NCI-H510A (cell line): ENCODE measurements at places on chromosomes 2 and 18.

DNA sequence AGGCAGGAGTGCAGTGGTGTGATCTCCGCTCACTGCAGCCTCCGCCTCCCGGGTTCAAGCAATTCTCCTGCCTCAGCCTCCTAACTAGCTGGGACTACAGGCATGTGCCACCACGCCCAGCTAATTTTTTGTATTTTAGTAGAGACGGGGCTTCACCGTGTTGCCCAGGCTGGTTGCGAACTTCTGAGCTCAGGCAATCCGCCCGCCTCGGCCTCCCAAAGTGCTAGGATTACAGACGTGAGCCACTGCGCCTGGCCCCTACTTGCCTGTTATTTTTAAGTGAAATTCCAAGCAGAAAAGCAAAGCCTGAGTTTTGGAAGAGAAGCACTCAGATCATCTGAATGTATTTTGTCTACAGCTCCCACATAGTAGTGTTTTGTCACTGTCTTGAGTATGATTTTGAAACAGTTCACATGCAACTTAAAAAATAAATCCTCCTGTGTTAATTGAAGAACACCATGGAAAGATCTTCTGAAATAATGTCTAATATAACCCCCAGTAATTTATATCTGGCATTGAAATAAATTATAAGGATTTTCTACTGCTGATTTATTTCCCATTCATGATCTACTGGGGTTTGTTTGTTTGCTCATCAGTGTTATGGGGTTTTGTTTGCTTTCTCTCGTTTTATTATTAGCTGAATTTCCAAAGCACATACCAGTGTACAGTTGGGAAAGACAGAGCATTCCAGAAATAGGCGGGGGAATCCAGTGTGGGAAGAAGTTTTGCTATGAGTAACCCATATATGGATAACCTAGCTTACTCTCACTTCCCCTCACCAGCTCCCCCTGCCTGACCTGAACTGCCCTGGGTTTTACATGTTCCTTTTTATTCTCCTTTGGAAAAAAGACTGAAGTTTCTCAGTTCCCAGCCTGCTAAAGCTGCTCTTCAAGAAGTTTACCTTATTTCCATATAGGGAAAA, 80.1 kb upstream of the MAP3K20 start:
- no peak for DNase-seq

- DNase-seq, result no peak
Observed at GRCh38 chr18:55999641-56000040, 411.6 kb upstream of the TCF4 start.

- no peak for DNase-seq
Observed at GRCh38 chr18:78580835-78581339, 398.7 kb upstream of the SALL3 start.

DNA sequence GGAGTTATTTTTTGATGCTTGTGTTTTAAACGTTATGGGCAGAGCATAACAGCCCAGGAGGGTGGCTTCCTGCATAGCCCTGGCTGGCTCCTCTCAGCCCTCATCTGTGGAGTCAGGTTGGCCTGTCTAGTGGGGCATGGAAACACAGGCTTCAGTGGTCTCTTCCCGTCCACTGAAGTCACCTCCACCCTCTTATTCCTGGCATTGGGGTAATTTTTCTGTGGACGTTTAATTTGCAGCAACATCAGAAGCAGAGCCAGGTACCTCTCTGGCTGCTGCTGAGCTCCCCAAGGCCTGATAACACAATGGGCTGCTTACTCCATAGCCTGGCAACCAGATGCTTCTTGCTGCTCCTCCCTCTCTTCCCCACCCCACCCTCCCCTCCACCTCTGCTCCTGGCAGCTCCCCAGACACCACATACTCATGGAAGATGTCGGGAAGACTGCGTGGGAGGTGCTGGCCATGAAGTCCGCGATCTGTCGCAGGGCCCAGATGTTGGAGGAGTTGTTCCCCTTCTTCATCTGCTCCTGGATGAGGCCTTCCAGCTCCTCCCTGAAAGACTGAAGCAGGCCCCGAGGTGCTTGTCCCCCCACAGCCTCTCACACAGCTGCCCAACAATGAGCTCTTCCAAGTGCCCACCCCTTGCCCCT, 64.0 kb downstream of the ADD2 start:
- no peak for DNase-seq

DNA sequence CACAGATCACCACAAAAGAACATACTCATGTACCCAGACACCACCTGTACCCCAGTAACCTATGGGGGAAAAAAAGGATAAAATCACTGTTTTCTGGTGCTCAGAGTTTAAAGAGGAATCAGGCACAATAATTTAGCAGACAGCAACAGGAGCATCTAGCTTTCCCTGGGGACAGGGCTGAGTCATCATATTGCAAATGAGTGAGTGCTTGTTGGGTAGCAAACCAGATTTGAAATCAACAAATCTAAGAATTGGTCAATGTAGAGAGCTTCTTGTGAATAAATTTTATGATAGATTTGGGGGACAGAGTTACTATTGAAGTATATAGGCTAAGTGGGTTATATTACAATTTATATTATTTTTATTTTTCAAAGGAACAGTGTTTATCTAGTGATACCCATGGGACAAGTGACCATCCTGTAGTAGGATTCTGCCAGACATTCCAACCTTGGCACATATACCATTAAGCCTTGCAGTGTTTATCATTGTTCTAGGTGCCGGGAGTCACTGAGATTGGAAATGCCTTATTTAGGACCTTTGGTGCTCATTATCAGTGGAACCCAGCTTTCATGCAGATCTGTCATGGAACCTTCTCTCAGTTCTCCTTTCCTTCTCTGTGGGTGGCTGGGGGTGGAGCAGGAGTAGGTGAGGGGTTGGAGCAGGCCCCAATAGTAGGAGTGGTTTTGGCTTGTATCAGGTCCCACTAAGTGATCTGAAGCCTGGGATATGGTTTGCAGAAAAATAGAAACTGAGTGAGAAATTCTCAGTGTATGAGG, 117.2 kb downstream of the CERS6 start:
- no peak for DNase-seq

GRCh38 chr2:82494739-82495138, 1964.3 kb downstream of the SUCLG1 start:
- DNase-seq, result no peak

GRCh38 chr2:112768432-112768831, 4.0 kb upstream of the CKAP2L start:
- no peak for DNase-seq

DNA sequence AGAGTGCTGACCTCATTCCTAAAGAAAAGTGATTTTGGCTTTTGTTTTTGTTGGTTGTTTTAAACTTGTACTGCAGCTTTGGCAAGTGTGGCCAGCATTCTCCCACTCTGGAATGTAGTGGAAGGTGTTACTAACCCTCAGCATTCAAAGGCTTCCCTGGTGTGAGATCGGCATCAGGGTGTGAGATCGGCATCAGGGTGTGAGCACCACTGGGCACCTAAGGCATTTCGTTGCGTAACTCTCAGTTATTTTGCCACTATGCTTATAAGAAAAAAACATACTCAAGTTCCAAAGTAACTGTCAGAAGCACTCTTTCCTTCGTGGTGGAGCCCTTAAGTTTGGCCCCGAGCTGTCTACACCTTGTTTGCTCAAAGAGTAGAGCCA, 1.7 kb downstream of the CYBRD1 start:
- no peak for DNase-seq

GRCh38 chr2:207465894-207466293, 63.9 kb upstream of the CREB1 start:
- DNase-seq, result no peak

GRCh38 chr2:85819811-85820510, 66.2 kb downstream of the ATOH8 start:
- DNase-seq, result no peak

DNA sequence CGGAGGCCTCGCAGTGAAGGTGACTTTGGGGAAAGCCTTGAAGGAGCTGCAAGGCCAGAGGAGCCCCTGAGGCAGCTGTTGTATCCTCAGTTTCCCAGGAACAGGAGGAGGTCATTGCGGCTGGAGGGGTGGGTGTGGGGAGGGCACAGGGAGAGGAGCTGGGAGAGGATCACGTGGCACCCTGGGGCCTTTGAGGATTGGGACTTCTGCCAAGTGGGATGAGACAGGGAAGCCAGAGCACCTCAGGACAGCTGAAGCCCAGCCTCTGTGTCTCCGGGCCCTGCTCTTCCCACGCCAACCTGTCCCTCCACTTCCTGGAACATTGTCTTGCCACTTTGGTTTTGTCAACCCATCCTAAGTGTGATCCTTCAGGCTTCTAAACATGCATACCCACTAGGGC, 19.4 kb upstream of the RRM2 start:
- no peak for DNase-seq

- DNase-seq, result no peak
Observed at GRCh38 chr2:2597712-2598111, 266.6 kb upstream of the MYT1L start.

- DNase-seq, result no peak
Observed at GRCh38 chr2:158750458-158751125, 44.5 kb upstream of the DAPL1 start.

GRCh38 chr2:20391951-20392699, 41.5 kb upstream of the PUM2 start:
- no peak for DNase-seq

DNA sequence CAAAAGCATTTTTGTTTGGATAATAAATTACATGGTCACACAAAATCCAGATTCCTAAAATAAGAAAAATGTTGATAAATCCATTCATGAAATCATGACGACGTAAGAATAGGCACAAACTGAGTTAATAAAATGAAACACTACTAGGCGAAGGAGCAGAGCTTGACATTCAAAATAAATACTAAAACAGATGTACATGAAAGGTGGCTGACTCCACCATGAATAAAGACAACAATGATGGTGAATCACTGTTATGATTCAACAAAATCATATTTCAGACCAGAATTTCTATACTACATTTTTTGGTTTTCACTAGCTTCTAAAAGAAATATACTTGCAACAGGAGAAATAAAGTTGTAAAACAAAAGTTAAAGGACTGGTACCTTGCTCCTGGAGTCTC, 122.0 kb upstream of the RNU4ATAC start:
- DNase-seq, result no peak

DNA sequence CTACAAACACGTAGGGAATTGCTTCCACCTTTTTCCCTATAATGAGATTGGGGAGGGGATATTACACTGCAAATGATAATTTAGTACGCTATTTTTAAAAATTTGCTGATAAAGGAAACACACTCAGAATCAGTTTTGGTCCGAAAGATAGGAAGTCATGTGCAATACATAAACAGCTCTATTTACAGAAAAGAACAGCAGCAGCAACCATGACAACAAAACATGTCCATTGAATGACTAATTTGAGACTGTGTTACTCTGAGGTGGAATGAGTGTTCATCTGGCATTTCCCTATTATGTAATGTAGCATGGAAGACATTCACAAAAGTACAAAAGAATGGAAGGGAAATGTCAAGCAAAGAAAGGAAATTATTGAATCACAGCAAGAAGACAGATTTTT, 337.2 kb downstream of the NBAS start:
- no peak for DNase-seq

DNA sequence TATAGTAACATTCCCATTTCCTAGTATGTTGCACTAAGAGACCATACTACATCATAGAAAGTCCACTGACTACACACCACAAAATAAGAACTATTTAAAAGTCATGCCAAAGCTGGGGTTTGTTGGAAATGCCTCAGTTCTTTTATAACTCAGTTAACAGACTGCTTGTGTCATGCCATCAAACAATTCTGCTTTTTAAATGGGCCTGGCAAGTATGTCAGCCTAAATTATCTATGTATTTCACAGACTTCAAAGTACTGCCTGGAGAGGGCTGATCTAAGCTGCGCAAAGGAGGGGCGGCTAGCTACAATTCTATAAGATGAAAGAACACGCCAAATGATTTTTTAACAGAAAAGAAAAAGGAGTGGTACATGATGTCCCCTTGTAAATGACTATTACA, 49.6 kb downstream of the FARSB start:
- no peak for DNase-seq
